ENCODE measurements at places on chromosomes 13 and 19.

- DNase-seq = no peak
Observed at GRCh38 chr19:13366529-13367143, 139.6 kb downstream of the CACNA1A start.

DNA sequence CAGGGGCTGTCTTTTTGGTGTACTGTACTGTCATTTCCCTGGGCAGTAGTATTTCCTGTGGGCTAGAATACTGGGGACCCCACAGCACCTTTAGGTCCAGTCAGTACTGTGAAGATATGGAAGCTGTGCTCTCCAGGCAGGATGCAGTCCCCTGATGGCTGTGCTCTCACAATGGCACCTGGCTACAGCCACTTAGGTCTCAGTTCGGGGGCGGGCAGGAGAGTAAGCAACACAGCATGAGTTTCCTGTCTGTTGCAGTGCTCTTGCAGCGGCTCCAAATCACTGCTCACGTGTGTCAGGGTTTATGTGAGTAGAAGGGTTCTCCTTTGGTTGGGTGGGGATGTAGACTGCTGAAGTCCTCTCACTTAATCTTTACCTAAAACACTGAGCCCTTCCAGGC lies 810.4 kb downstream of the DACH1 start:
- DNase-seq = no peak

- DNase-seq = no peak
Observed at GRCh38 chr13:44470638-44471562, 97.3 kb downstream of the SERP2 start.

- DNase-seq = no peak
Observed at GRCh38 chr13:46586751-46587514, 34.0 kb downstream of the LRCH1 start.

DNA sequence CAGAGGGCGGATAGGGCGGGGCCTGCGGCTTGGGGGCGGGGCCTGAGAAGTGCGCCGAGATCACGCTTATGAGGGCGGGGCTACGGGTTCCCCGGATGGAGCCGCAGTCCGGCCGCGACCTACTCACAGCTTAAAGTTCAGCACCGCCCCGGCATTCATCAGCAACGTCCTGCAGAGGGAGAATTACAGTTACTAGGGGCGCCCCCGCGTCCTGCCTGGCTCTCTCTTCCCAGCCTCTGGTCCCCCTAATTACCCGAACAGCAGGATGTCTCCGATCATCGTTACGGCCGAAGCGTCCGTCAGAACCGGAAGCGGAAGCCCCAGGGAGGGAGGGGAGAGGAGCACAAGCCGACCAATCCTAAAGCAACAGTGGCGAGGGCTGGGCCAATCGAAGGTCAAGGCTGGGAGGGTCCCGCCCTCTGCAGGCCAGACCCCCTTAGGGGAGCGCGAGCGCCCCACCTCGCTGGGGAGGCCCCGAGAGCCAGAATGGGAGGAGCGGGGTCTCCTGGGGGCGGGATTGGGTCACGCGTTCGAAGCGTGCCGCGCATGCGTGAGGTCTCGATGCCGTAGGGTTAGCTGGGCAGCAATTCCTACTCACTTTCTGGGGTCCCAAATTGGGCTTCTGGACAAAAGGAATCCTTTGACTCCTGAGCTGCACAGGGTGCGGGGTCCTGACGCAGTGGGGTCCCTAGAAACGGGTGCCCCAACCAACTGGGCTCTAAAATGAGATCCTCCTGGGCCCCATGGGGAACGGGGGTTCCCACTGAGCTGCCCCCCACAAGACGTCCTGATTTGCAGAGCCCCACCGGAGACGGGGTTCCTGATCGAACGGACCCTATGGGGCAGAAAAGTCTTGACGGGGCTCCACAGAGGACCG lies at the start of gene SMIM7:
Gene SMIM7, minus strand, starts transcription at position 313 of the 877 bp plus-strand sequence. Its CDS starts 34 bp downstream, at position 279.
- DNase-seq = peak; percentile 99

DNA sequence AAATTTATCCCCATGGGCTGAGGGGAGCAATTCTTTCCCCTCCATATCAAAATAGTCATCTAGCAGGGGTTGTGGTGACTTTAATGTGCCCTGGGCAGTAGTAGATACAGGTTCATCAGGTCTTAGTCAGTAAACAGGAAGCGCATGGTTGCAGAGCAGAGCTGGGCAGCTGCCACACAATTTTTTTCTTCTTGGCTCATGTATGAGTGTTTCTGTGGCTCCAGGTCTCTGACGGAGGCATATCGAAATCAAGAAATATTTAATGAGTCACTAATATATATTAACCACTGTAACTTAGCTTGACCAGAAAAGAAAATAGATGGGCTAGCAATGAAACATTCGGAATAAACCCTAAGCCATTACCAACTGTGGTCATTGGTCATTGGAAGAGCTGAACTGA lies 68.4 kb upstream of the UBL3 start:
- DNase-seq = no peak
